Activated T-cell treated with anti-CD3 and anti-CD28 coated beads for 24 hours (primary cell): ENCODE measurements at places on chromosomes 4 and X.

DNA sequence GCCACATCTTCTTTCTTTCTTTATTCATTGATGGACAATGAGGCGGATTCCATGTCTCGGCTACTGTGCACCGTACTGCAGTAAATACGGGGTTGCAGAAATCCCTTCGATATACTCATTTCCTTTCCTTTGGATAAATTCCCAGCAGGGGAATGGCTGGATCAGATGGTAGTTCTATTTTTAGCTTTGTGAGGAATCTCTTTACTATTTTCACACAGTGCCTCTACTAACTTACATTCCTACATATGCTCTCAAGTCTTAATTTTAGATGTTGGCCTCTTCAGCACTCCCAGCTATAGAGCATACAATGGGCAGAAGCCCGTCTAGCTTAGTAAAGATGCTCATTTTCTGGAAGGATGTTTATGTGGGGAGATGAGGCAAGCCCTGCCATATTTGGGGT is 317.4 kb downstream of the ASMT start:
- DNase-seq, result no peak

- no peak for DNase-seq
Measured at GRCh38 chr4:145679520-145679919, 426 bp upstream of the C4orf51 start.

GRCh38 chr4:128716338-128716737 is 93.2 kb upstream of the JADE1 start:
- no peak for DNase-seq

GRCh38 chr4:130486841-130487240 is 1390.9 kb downstream of the C4orf33 start:
- DNase-seq, result no peak

GRCh38 chr4:153501578-153501977 is 35.4 kb downstream of the TMEM131L start:
- no peak for DNase-seq

GRCh38 chr4:21688596-21689265 is 259.8 kb downstream of the KCNIP4 start:
- no peak for DNase-seq

- no peak for DNase-seq
Measured at GRCh38 chr4:76998251-76998901, 48.8 kb downstream of the SEPTIN11 start.

DNA sequence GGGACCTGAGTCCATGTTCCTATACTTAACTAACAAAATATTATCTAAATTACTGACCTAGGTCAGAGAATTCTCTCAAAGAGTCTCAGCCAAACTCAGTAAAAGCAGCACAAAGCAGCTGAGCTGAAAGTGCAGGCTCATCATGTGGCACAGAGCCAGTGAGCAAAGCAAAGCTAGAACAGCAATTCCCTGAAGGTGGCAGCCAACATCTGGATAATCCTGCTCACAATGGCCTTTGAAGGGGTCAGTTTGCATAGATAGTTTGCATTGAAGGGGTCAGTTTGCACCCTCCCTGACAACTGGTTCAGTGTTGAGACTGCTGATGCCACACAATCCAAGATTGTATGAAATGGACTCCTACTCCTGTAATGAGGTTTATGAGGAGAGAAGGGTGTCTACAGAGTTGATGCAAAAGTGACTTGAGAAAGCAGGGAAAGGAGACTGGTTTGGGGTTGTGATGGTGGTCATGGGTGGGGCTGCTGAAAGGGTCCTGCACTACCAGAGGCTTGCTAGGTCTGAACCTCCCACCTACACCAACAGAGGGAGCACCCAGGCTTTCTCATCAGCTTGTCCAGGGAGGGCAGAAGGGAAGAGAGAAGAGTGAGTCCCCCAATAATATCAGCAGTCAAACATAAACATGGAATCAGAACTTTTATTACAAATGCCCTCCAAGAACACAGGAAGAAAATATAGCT is 39.7 kb downstream of the TRIM61 start:
- no peak for DNase-seq

GRCh38 chrX:22395372-22395771 is 122.7 kb downstream of the CBLL2 start:
- DNase-seq, result no peak

GRCh38 chr4:3124070-3124767 is 49.7 kb downstream of the HTT start:
- no peak for DNase-seq

DNA sequence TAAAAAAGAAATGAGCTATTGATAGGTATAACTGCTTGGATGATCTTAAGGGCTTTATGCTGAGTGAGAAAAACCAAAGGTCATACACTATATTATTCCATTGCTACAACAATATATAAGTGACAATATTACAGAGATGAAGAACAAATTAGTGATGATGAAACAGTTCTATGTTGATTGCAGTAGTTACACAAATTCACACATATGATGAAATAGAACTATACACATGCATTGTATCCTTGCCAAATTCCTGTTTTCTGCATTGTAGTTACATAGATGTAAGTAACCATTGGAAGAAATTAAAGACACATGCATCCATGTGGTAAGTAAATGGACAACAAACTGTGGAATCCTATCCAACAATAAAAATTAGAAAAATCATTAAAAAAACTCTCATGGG is 76.5 kb downstream of the CENPC start:
- DNase-seq, result no peak

DNA sequence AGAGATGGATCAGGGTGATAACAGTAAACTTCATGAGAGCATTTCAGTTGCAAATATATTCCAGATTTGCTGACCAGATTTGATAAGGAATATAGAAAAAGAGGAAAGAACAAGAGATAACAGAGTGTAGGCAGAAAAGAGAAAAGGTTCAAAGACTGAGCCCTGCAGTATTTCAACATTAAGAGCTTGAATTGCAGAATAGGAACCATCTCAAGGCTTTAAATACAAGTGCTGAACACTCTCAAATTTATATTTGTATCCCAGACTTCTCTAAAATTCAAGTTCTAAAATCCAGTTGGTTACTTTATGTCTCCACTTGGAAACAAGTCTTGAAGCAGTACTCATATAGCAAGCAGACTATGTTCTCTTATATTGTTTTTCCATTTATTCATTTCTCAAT is 9.7 kb upstream of the MYOZ2 start:
- DNase-seq, result no peak

DNA sequence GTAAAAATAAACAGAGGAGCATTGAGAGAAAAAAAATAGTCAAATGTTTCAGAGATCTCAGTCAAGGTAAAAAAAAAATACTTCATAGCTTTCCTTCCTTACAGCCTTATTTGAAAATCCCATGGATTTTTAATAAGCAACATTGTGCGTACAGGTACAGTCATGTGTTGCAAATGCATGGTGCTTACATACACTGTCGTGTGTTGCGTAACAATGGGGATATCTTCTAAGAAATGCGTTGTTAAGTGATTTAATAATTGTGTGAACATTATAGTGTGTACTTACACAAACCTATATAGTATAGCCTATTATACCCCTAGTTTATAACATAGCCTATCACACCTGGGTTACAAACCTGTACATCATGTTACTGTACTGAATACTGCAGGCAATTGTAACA is 172.0 kb downstream of the UGT8 start:
- no peak for DNase-seq
